ENCODE measurements at places on chromosomes 7 and 10. TPM values are rescaled to one million over a fixed set of nuclear protein-coding genes. Genes with fewer than 3 reads are reported as not detected.

VKORC1L1 gene
- polyA plus RNA-seq = 37.4 TPM

BAMBI gene
- polyA plus RNA-seq = 128 TPM

EMX2 gene
- 1.4 TPM for polyA plus RNA-seq

DNA sequence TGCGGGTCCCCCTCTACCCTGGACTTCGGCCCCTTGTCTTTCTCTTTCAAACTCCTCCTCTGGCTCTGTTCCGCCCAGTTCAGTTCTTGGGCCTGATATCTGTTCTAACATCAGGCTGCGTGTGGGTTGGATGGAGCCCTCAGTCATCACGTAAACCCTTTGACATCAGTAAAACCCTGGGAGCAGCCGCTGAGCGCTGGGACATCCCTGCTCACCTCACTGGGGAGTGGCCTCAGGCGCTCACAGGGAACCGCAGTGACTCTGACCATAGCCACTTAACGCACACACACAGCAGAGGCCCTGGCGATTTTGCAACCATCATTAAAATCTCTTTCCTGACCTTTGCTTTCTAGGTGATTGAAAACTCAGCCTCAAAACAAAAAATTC lies 113.3 kb downstream of the CYTH3 start:
- DNase-seq = no peak

DNA sequence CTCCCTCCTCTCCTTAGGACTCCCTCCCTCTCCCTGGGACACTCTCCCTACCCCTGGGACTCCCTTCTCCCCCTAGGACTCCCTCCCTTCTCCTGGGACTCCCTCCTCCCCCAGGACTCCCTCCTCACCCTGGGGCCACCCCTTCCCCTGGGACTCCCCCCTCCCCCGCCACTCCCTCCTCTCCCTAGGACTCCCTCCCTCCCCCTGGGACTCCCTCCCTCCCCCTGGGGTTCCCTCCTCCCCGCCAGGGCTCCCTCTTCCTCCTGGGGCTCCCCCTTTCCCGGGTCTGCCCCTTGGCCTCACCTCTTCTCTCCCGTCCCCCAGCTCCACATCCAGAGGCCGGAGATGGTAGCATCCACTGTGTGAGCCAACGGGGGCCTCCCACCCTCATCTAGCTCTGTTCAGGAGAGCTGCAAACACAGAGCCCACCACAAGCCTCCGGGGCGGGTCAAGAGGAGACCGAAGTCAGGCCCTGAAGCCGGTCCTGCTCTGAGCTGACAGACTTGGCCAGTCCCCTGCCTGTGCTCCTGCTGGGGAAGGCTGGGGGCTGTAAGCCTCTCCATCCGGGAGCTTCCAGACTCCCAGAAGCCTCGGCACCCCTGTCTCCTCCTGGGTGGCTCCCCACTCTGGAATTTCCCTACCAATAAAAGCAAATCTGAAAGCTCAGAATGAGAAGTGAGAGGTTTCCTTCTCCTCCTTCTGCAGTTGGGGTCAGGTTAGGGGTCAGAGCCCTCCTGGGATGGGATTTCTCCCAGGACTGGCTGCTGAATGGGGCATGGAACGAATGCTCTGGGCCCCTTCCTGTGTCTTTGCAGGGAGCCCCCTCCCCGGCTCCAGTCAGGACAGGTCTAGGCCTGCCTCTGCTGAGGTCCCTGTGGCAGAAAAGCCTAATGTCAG lies 1.4 kb upstream of the MUC17 start:
- no peak for DNase-seq

GRCh38 chr7:31007634-31008033 lies 43.9 kb downstream of the GHRHR start:
- DNase-seq = no peak

DNA sequence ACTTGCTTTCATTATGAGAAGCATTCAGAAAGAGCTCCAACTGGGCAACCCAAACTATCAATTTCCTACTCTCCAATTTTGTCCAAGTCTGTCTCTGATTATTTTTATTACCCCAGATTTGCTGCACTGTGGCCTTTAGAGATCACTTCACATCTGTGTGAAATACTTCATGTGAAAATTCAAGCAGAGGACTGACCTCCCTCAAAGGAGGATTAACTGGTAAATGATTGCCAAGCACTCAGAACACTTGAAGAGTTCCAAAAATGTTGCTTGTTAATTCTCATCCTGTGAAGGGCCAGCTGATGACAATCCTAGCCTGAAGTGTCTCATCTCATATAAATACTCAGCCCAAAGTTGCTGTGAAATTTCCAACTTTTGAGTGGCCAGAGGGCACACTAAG lies 182.8 kb upstream of the DGKB start:
- no peak for DNase-seq

DNA sequence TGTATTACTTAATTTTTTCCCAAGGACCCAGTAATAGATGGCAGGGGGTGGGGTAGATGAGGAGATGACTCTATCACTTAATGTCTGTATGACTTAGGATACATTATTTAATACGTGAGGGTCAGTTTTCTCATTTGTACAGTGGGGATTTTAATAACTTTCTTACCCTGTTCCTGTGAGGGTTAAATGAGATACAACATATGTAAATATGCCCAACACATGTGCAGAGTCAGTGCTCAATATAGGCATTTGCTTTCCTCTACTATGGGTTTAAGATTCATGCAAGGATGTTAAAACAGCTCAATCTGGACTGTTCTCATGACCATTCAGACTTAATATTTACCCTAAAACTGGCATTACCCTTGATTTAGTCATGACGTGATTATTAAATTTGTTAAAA lies 31.2 kb downstream of the ST7 start:
- no peak for DNase-seq

DNA sequence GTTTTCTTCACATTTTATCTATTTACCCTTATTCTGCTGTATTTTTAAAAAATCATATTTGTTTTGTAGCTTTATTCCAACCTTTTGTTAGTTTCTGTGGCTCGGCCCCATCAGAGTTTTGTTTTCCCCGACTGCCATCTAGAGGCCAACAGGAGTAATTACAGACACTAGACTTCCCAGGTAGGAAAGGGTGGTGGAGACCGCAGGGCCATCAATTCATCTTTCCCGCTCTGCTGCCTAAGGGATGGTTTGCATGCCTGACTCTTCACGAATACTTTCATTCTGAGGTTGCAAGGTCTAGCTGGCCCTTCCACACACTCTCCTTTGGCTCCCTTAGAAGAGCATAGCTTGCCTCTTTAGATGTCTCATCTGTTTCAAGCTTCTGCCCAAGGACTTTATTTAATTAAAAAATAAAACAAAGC lies 38.3 kb downstream of the LYZL2 start:
- no peak for DNase-seq

DNA sequence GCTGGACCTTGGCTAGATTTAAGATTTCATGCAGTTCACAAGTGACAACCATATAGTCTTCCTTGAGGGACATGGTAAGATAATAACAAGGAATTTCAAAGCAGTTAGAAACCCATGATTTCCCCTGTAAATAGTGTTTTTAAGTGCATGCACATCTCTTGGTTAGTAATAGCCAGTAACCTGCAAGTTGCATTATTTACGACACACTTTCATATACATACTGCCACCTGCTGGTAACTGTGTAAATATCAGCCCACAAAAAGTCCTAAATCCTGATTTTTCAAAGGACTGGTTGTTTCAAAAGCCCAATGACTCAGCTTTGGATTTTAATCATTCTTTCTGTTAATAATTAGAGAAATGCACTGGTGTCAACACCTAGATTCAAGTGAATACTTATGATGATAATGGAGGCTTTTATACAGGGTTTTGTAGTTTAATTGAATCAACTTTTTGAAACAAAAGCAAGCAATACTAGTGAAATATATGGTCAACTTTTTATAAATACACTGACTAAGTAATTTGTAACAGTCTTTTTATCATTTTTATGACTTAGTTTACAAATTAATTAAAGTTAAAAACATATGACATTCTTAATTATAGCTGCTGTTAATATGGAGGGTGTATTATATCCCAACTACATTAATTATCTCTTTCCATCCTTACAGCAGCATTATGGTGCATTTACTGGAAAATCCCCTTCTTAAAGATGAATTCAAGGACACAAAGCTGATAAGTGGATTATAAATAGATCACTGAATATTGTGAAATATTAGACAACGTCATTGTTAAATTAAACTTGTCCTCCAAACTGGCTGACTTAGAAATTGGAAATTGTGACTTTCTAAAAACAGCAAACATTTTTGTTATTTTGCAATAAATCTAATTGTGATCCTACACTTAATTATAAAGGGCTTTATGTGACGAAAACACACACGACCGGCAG lies 367.7 kb upstream of the SEMA3D start:
- no peak for DNase-seq

- no peak for DNase-seq
Measured at GRCh38 chr10:125157505-125157904, 2.9 kb downstream of the CTBP2 start.

DNA sequence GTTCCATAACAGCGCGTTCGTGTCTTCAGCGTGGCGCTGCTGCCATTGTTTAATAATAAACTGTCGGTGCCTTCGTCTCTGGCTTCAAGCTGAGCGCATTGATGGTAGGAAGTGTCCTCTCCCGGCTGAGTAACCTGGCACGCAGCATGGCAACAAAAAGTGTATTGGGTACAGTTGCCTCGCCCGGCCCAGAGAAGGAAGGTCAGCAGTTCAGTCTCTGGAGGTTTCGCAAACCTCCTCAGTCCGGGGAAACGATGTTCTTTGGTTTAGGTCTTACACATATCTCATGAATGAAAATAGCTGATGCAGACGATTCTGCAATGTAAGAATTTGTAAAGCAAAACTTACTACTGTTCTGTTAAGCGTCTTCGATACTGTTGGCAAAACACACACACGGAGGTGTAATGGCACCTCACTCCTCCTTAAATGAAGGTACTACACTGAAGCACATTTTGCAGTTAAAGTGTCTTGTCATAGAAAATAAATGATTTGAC lies 739 bp upstream of the CCDC186 start:
- peak; percentile 80 for DNase-seq

DNA sequence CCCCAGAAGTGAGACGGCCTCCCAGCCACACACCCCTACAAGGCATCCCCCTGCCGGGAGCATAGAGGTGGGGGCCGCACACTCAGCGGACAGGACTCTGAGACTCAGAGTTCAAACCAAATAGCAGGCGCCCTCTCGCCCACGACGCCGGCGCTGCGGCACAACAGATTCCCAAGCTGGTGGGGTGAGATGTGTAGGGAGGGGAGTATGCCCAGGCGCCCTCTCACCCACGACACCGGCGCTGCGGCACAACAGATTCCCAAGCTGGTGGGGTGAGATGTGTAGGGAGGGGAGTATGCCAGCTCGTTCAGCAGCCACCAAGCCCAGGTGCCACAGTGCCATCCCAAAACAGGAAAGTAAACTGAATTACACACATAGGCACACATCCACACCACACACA lies 64.7 kb downstream of the TCERG1L start:
- DNase-seq = no peak

DNA sequence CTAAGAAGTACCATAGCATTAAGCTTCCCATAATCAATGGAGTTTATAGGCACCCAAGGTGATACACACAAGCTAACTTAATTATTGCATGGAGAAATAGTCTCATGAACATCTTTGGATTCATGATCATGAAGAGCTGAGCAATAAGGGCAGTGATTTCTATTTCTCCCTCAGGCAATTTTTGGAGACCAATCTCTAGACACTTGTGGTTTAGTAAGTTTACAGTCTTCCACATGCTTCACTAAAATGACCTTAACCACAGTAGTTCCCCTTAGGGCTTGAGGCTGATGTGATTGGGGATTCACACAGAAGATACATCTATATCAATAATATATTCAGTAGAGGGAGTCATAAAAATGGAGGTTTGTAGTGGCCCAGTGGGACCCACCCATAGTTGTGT lies 241.2 kb downstream of the CCDC7 start:
- DNase-seq = no peak

- no peak for DNase-seq
Measured at GRCh38 chr7:122316467-122317388, 12.2 kb upstream of the FEZF1 start.

- peak; percentile 77 for DNase-seq
Measured at GRCh38 chr7:1669064-1669951, 769 bp upstream of the ELFN1 start.

DNA sequence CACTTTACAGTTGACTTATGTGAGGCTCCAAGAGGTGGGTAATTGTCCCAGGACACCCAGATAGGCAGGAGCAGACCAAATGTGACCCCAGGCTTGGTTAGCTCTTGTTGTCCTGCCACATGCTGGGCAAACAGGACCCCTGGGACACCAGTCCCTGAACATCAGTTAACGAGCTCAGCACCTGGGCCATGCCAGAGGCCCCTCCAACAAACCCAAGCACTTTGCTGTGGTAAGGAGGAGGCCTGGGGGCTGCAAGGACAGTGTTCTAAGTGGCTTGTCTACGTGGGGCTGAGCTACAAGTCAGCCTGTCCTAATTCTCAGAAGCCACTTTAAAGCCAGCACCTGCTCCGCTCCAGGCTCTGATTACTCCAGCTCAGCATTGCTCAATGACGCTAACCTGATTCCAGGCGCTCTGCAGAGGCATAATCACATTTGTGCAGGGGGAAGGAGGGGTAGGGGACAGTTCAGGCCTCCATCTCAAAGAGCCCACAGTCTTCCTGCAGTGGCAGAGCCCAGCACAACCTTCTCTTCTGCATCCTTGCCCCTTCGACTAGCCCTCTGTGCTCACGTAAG lies 57.2 kb downstream of the DDC start:
- no peak for DNase-seq

All from left lung (tissue), 14 donors.